T-cell (primary cell): ENCODE measurements at places on chromosomes 13 and 19.

- DNase-seq: no peak
- no peaks in the 10 kb centered on the region for H3K36me3 ChIP-seq
- H3K27me3 ChIP-seq: no peaks in the 10 kb centered on the region
- H3K27ac ChIP-seq: no peak overlapping the region
- no peak overlapping the region for H3K4me3 ChIP-seq
These were observed 12.3 kb upstream of the ZBTB32 start for GRCh38 chr19:35692010-35692409.

DNA sequence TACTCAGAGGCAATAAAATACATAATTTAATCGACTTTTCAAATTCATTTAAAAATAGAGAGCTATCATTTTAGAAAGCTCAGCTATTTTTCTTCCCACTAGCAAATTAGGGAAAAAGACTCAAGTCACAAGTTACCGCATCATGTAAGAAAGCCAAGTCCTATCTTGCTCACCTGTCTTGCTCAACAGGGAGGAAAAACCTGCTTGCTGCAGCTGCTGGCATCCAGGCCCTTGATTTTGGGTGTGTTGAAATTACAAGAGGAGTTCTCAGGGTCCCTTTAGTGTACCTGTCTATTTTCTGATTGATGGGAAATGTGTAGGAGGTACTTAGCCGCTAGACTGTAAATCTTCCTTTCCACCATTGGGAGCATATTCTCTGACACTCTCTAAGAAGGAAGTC lies 22.2 kb downstream of the SLC10A2 start:
- no peak overlapping the region for H3K4me3 ChIP-seq
- H3K4me1 ChIP-seq: no peaks in the 10 kb centered on the region
- no peaks in the 10 kb centered on the region for H3K27me3 ChIP-seq
- H3K27ac ChIP-seq: no peak overlapping the region
- no peak for DNase-seq
- H3K36me3 ChIP-seq: no peaks in the 10 kb centered on the region

GRCh38 chr13:56700324-56700723 lies 440.4 kb upstream of the PRR20A start:
- DNase-seq: no peak
- no peaks in the 10 kb centered on the region for H3K4me1 ChIP-seq
- no peaks in the 10 kb centered on the region for H3K27me3 ChIP-seq
- no peaks in the 10 kb centered on the region for H3K36me3 ChIP-seq
- H3K4me3 ChIP-seq: no peak overlapping the region

DNA sequence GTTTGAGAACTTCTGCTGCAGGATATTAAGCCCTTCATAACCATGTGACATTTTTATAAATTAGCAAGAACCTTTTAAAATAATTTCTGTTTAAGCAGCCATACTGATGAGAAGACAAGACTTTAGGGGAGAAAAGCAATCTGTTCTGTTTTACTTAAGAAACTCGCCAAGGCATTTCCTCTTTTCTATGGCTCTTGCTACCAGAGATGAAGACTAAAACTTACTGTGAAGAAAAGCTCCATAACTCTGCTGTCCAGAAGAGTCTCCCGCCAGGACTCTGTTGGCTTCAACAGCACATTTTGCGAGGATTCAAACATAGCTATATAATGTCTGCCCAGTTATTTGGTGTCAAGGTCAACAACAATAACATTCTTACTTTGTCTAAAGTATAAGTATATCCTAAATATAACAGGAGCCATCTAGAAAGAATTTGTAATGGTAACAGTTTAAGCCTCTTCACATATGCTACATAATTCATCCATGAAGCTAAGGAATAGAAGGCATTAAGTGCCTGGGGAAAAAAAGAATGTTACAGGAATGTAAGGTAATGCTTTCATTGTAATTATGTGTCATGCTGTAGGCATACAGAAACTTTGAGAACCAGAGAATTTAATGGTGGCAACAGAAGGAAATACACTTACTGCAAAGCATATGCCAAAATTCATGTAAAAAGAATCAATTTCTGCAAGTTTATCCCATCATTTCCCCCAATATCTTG lies 53.2 kb upstream of the EEF1AKMT1 start:
- DNase-seq: no peak
- H3K27ac ChIP-seq: no peak overlapping the region
- no peak overlapping the region for H3K4me3 ChIP-seq
- H3K4me1 ChIP-seq: no peaks in the 10 kb centered on the region
- no peaks in the 10 kb centered on the region for H3K27me3 ChIP-seq

- no peaks in the 10 kb centered on the region for H3K36me3 ChIP-seq
- no peak overlapping the region for H3K4me3 ChIP-seq
These were observed 2.3 kb downstream of the ANO8 start for GRCh38 chr19:17332360-17332676.
